ENCODE measurements at places on chromosomes 16 and 17. TPM values are rescaled to one million over a fixed set of nuclear protein-coding genes. Genes with fewer than 3 reads are reported as not detected.
A peak's percentile ranks its signal among the peaks of the same experiment; 100 is the strongest.

GRCh38 chr17:59829217-59830006, 63.3 kb downstream of the TUBD1 start:
- DNase-seq = peak; percentile 99

The PSME3 gene
- total RNA-seq = 152 TPM

The GCGR gene
- total RNA-seq = not detected

DNA sequence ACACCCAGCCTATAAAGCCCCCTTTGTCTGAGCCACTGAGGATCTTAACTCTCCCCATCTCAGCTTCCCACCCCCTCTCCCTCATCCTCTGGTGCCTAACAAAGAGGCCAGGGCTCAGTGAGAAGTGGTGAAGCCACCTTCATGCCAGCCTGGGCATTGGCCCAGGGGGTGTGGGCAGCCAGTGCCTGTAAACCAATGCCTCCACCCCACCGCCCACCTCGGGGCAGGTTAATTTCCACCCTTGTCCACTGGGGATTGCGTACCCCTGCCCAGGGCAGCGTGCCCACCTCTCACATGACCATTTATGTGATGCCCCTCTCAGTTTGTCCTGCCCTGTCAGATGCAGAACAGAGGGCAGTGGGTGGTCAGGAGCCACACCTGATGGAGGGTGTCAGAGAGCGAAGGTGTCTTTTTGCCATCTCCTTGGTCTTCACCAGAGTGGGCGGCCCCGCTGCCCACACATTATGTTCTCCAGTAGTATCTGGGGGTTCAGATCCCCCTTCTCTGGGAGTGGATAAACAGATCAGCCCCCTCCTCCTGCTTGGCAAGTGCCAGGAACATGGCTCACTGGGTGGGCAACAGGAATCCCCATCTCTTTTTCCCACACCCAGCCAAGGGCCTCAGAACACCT, 10.1 kb upstream of the ARHGAP23 start:
- no peak for DNase-seq

GRCh38 chr16:56351481-56351880, 73.9 kb downstream of the AMFR start:
- DNase-seq = no peak

DNA sequence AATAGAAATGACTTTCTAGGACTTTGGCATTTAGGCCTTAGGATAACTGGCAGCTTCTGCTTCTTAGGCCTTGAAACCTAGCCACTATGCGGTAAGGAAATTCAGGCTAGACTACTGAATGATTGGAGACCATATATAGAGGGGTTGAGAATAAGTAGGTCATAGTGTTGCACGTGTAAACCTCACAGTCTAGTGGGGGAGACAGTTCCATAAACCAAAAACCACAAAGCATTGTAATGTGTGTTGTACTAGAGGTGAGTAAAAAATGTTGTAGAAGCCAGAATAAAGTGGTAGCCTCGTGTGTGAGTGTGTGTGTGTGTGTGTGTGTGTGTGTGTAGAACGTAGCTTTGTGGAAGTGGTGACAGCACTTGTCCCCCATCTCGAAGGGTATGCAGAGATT, 188.5 kb downstream of the MAP2K6 start:
- peak; percentile 51 for DNase-seq

- peak; percentile 61 for DNase-seq
Observed at GRCh38 chr17:29659155-29659554, 36.4 kb upstream of the CORO6 start.

- DNase-seq = no peak
Observed at GRCh38 chr17:49457564-49458535, 37.2 kb upstream of the NGFR start.

DNA sequence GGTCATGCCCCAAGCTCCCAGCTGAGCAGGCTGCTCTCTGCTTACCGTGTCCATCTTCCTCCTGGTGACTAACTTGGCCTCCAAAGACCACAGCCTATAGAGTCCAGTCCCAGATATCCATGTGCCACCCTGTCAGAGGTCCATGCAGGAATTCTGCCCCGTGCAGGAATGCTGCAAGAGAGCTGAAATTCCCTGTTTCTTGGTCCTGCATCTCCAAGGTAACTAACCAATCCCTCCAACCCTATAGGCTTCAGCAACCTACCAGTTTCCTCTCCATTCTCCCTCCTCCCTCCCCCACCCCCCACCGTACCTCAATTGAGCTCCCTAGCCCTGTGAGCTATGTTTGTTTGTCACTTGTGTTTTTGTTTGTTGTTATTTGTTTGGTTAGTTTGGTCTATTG, 9.6 kb upstream of the MKS1 start:
- DNase-seq = no peak

The KCTD5 gene
- total RNA-seq = 55.4 TPM

The C1QL1 gene
- total RNA-seq = not detected

DNA sequence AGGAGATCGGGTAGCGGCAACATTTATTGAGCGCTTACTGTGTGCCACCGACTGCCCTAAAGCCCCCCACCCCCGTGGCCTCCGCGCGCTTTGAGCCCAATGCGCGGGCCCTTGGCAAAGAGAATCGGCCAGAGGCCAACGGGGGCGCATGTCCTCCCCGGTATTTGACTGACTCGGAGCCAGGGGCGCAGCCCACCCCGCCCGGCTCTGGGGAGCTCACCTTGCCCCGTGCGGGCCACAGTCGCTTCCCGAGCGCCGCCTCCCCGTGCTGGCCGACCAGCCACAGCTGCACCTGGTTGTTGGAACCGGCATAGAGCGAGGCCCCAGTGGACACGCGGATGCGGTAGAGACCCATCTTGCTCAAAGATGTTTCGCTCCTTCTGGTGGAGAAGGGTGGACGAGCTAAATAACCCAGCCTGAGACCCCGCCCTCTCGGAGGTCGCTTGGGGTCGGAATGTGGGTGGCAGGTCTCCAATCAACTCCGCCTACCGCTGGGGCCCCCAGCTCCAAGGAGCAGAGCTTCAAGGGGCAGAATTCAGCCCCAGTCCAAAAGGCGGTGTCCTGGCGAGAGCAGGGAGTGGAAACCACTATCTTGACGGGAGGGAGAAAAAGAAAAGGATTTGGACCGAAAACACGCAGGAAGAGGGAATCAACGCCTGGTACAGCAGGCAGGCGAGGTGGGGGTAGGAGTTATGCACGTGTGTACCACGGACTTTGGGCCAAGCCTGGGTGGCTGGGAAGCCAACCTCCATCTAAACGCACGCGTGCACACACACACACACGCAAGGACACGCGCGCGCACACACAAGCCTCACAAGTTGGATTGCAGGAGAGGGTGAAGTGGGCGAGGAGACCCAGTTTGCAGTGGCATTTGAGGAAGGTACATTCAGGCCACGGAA, at the start of gene ALOX15:
Gene ALOX15 (minus strand): TSS at position 382 of the 899 bp plus-strand sequence. CDS start 27 bp downstream, at position 355.
- DNase-seq = no peak

GRCh38 chr17:74597069-74597790, 5.1 kb upstream of the CD300LD start:
- DNase-seq = no peak

DNA sequence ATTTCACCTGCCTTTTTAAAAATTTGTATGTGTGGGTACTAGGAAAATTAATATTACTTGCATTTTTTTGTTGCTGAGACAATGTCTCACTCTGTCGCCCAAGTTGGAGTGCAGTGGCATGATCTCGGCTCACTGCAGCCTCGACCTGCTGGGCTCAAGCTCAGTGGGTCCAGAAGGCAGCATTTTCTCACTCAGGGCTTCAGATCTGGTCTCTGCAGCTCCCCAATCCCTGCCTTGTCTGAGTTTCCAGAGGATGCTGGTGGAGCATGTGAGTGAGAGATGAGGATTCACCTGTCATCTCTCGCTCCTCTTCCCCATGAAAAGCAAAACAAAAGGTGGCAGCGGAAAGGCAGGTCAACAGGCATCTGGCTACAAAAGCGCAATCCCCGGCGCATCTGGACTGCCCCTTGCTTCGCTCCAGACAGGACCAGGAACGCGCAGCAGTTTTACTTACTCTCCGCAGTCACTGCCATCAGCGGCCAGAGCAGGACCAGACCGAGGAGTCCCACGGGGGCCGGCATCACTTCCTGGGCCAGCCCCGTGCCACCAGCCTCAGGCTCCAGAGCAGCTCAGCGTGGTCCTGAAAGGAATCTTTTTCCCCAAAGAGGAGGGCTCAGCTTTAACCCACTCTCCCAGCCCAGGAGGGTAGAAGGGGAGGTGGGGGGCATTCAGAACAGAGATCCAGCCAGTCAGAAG, 59.9 kb downstream of the LITAF start:
- DNase-seq = no peak

The BCL6B gene
- not detected for total RNA-seq

DNA sequence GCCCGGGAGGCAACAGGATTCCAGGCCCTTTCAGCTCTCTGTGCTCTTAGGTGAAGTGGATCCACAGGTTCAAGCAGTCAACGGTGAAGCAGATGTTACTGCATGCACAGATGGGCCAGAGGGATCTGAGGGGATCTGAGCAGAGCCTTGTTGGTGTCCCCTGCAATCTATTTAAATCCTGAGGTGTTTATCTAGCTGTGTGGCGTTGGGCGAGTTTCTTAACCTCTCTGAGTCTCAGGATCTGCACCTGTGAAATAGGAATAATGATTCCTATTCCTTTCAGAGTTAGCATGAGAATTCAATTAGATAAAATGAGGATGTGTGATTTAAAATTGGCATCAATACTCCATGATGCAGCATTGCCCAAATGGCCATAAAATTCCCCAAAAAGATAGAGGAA, 237.3 kb upstream of the CDH5 start:
- no peak for DNase-seq

DNA sequence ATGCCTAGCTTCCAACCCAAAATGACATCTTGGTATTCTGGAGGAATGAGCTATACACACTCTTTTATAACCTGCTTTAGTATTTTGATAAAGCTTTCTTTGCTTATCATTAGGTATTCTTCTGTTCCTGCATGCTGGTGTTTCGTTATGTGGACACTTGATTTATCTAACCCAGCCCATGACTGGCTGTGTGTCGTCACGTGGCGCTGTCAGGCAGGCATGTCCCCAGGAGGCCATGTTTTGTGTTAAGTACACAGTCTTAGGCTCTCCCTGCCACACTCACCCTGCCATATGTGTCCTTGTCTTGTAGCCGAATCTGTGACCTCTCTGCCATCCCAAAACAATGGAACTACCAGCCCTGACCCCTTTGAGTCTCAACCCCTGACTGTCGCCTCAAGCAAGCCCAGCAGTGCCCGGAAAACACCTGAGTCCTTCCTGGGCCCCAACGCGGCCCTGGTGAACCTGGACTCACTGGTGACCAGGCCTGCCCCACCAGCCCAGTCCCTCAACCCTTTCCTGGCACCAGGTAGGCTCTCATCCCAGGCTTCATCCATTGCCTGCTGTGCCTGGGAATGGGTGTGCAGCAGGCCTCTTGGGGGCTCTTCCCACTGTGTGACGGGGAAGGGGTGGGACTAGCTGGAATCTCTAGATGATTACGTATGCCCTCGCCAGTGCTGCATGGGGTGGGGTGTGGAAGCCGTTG, 30.8 kb downstream of the B9D1 start:
- DNase-seq = no peak

GRCh38 chr17:40417258-40417608, 463 bp downstream of the TOP2A start:
- no peak for DNase-seq

GRCh38 chr17:82487910-82488309, 29.4 kb downstream of the NARF start:
- no peak for DNase-seq

GRCh38 chr16:7182510-7183109, 150.0 kb upstream of the RBFOX1 start:
- no peak for DNase-seq

- DNase-seq = no peak
Observed at GRCh38 chr17:39016193-39017153, 49.3 kb upstream of the FBXO47 start.

GRCh38 chr17:32256012-32256700, 9.5 kb upstream of the RHBDL3 start:
- peak; percentile 34 for DNase-seq

GRCh38 chr17:40963838-40964237, 2.9 kb downstream of the KRT39 start:
- DNase-seq = no peak

DNA sequence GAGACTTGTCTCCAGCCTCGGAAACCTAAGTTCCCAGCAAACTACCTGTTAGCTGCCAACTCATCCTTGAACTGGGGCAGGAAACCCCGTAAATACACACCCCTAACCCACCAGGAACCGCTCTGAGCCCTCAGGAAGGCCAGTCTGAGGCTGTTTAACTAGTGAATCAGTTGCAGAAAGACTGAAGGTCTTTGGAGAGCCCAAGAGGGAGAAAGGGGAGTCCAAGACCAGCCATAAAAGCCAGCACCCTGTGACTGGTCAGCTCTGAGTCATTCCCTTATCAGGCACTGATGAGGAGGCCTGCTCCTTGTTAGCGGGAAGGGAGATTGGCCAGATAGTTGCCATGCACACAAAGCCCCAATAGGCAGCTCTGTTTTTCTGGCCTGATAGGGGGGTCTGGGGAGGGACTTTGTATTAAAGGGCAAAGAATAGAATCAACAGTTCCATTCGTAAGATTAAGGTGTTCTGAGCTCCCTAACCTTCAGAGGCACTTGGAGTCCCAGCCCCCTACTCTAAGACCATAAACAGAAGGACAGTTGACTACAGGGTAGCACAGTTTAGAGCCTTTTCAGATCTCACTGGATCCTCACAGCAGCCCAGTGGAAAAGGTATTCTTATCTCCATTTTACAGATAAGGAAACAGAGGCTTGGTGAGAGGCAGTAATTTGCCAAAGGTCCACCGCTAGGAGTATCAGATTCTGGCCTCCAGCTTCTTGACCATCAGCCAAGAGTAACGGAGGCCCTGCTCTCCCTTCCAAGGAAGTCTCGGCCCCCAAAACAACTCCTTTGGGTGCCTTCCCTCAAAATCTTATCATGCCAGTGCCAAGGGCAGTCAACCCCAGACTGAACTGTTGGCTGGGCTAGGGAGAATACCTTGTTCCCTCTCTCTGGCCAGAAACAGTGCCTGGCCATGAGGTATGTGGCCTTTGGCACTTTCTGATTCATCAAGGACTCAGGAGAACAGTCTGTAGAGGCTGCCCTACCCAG, 2.2 kb upstream of the KRT19 start:
- DNase-seq = peak; percentile 95

The FN3KRP gene
- total RNA-seq = 14.8 TPM

The SULT1A4 gene
- total RNA-seq = 1.9 TPM

DNA sequence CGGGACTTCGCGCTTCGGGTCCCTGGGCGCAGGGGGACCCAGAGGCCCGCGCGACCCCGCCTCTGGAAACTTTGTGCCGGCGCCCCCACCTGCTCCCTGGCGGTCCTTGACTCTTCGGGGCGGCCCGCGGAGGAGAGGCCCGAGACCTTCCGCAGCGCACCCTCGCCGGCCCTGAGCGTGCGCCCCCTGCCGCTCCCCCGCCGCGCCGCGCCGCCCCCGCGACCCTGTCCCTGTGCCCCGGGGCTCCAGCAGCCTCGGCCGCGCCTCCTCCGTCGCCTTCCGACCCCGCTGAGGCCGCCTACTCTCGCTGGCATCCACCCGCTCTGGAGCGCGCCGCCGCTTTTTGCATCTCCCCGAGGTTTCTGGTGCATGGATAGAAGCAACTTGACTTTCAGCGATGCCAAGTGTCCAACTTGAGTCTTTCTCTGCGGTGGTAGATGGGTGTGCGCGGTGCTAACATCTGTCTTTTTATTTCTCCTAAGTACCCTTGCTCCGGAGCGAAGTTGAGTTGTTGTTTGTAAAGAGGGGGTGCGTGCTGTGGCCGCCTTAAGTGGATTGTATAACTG, 414 bp downstream of the DUSP14 start:
- DNase-seq = peak; percentile 42

The CACNG3 gene
- total RNA-seq = not detected

The ACE gene
- total RNA-seq = 1.0 TPM

- no peak for DNase-seq
Observed at GRCh38 chr16:48011878-48012658, 143.7 kb downstream of the ABCC12 start.

All from astrocyte (in vitro differentiated cells and primary cell).